ENCODE measurements at places on chromosomes 16 and 17. TPM values are rescaled to one million over a fixed set of nuclear protein-coding genes. Genes with fewer than 3 reads are reported as not detected.

DNA sequence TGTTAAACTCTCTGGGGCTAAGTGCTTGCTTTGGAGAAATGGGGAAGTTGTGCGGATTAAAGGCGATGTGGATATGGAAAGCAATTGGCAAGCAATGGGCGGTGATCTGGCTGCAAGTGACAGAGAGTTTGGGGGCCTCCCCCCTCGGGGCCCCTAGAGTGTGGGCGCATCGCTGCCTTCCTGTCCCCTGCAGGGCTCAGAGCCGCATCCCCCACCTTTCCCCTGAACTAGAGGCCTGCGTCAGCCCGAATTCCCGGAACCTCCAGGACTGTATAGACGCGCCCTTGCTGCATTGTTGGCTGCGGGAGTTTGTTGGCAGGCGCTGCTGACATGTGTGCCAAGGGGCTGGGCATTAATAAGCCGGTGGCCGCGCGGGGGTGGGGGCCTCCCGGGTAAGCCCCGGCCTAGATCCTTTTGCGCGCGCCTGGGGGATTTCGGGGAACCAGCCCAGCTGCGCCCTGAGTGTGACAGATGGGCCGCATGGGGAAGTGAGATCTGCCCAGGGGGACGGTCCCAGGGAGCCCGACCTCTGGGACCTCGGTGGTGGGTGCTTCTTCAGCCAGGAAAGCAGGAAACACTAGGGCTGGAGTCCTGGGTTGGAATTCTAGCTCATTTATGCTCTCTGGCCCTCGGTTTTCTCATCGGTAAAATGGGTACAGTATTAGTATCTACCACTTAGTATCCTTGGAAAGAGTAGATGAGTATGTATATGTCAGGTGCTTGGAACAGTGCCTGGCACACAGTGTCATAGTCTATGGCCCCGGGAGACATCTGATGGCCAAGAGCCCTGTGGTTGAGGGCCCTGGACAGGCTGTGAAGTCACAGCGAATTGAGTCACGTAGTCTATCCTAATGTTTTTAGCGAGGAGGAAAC, 1.0 kb downstream of the EEF2K start:
- DNase-seq, result peak; percentile 87

- DNase-seq, result no peak
These were observed 47.8 kb downstream of the PITPNM3 start for GRCh38 chr17:6508519-6509030.

GRCh38 chr17:5237541-5238016, 2.9 kb upstream of the SCIMP start:
- DNase-seq, result no peak

GRCh38 chr17:1511756-1512321, 4.6 kb downstream of the INPP5K start:
- DNase-seq, result no peak

DNA sequence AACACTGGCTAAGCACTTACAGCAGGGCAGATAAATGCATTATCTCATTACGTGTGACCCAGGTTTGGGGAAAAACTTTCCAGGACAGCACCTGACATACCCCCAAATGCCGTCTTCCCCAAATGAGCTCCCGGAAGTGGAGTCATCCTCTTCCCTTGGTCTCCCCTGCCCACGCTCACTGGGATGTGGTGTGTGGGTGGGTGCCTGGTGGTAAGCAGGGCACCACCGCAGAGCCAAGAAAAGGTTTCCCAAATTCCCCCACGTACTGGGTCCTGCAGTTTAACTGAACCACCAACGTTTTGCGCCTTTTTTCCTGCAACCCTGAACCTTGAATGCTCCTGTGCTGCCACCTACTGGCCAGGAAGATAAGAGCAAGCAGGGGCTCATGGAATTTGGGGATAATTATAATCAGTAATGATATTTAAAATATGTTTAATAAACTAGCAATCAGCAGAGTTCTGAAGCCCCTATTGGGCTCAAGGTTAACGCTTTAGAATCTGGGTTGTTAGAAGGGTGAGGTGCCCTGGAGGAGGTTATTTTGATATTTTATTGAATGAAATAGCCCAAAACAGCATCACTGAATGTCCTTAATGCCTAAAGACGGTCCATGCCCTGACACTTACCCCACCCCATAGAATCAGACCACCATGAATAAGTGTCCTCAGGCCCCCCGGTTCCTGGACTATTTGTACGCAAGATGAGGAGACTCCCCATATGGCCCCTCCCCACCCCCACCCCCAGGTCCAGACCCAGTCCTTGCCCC, 8.0 kb downstream of the SPPL2C start:
- DNase-seq, result peak; percentile 75

The GH2 gene
- total RNA-seq, result not detected

The CCDC78 gene
- total RNA-seq, result 2.1 TPM

All from sciatic nerve (tissue), 2 donors.